AG04449 (cell line): ENCODE measurements at places on chromosomes 1 and 21.

DNA sequence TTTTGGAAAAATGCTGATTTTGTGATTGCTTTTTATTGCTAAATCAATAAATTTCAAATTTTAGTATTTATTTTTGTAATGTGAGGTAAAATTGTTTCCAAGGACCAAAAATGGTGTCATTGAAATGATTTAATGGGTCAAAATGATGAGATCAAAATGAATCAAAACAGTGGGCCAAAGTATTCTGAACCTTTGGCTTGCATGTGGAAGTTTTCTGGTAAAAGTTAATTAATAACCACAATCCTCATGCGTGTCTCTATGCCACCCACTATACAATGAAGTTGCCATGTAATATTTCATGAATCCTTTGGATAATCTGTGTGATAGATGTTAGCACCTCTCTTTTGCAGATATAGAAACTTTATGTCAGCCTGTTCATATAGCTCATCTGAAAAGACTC, 83.8 kb downstream of the PAPPA2 start:
- no peak for DNase-seq

GRCh38 chr1:241899210-241899609, 51.2 kb downstream of the EXO1 start:
- DNase-seq: no peak

- DNase-seq: no peak
Measured at GRCh38 chr21:16304174-16305095, 574.7 kb downstream of the USP25 start.

DNA sequence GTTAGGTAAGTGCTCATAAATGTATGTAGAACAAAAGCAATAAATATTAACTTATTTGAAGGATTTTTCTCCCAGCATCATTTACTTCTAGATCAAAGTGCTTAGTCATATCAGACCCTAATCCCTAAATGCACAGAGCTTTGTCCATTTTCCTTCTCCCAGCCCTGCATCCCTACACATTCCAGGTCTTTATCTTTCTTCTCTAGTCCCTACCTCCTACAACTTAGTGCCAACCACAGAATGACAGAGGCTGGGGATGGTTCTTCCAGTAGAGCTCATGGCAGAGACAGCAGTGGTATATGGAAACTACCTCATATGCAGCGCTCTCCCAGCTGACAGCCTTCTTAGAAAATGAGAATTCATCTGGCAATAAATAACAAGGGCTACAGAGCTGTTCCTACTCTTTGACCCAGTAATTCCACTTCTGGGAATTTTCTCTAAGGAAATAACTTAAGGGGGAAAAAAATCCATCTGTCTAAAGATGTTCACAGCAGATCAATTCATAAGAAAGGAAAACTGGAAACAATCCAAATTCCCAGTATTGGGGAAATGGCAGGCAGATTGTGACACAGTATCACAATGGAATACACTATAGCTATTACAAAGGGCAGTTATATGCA, 62.9 kb upstream of the ROR1 start:
- DNase-seq: no peak

- no peak for DNase-seq
Measured at GRCh38 chr1:153648000-153648643, 10.4 kb upstream of the SNAPIN start.

DNA sequence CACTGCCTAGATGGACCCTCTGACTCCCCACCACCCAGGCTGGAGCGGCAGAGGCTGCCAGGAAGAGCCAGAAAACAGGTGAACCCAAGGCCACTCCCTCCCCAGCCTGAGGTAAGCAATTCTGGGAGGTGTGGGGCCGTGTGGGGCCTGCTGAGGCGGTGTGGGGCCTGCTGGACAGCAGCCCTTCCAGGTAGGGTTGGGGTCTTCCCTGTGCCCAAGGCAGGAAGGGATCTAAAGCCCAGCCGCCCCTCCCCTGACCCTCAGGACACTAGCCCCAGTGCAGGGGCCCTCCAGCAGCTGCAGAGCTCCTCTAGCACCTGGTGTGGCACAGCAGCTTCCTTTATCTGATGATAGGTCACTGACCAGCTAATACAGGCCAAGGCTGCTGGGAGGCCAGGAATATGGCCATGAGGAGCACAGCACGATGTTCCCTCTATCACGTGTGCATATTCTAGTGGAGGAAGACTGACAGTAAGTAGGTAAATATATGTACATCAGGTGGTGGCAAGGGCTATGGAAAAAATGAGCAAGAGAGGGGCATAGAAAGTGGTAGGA, 86.9 kb downstream of the IER5 start:
- no peak for DNase-seq
